ENCODE measurements at places on chromosomes 13 and 19.

DNA sequence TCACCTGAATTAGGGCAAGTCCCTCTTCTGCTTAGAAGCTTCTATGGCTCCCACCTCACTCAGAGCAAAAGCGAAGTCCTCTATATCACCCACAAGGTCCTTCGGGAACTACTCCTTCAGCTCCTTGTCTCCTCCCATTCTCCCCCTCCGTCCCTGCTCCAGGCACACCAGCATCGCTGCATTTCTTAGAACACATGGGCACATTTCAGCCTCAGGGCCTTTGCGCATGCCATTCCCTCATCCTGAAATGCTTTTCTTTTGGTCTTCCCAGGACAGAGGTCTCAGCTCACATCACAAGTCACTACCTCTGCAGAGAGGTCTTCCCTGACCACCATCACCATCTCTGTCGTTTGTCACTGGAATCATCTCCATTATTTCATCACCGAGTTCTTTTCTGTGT is 4.0 kb downstream of the S1PR5 start:
- no peak for DNase-seq

DNA sequence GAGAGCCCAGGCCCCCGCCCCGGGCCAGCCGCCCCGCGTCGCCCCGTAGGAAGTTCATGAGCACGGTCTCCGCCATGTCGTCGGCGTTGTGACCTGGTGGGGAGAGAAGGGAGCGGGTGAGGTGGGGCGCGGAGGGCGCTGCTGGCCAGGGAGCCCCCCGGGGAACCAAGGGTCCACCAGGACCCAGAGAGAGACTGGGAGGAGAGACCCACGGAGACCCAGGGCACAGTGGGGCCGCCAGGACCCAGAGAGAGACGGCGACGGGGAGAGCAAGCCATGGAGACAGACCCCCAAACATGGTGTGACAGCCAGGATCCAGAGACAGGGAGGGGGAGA is 9.2 kb downstream of the CTU1 start:
- no peak for DNase-seq

- DNase-seq = no peak
Observed at GRCh38 chr13:112619730-112620631, 32.0 kb upstream of the TUBGCP3 start.

GRCh38 chr19:943551-944170 is 17.8 kb downstream of the ARID3A start:
- DNase-seq = no peak

GRCh38 chr13:49098198-49098597 is 121.9 kb upstream of the MLNR start:
- DNase-seq = no peak

DNA sequence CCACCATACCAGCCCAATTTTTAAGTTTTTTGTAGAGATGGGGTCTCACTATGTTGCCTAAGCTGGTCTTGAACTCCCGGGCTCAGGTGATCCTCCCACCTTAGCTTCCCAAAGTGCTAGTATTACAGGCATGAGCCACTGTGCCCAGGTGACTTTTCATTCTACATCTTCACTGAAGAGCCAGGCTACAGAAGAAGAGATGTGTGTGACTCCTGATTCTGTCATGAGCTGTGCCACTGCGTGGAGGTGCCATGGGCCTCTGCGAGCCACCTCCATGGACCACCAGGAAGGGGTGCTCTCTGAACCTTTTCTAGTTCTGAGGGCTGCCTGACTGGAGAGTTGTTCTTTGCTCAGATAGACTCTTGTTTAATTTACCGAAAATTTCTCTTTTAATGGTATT is 56.6 kb upstream of the RANBP3 start:
- DNase-seq = no peak

- no peak for DNase-seq
Observed at GRCh38 chr13:85386424-85386823, 412.8 kb downstream of the SLITRK6 start.

GRCh38 chr19:44808463-44809371 is at the start of gene BCAM:
TSS of gene BCAM (plus strand) at chr19:44809103. CDS start at chr19:44809125, 22 bp downstream.
- DNase-seq = no peak

DNA sequence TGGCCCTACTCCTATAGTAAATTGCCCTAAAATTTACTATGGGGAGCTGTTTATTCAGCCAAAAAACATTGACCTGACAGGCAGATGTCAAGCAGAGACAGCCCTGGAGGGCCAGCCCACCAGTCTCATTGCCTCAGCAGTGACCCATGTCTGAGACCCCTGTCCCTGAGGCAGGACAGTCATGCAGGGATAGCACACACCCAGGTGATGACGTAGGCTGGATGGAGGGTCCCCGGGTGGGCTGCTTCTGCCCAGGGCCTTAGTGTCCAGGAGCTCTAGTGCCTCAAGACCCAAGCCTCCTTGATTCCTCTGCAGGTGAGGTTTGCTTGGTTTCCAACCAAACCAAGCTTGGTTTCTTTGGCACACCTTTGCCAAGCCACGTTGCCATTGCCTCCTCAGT is 72.1 kb downstream of the HSPH1 start:
- no peak for DNase-seq

DNA sequence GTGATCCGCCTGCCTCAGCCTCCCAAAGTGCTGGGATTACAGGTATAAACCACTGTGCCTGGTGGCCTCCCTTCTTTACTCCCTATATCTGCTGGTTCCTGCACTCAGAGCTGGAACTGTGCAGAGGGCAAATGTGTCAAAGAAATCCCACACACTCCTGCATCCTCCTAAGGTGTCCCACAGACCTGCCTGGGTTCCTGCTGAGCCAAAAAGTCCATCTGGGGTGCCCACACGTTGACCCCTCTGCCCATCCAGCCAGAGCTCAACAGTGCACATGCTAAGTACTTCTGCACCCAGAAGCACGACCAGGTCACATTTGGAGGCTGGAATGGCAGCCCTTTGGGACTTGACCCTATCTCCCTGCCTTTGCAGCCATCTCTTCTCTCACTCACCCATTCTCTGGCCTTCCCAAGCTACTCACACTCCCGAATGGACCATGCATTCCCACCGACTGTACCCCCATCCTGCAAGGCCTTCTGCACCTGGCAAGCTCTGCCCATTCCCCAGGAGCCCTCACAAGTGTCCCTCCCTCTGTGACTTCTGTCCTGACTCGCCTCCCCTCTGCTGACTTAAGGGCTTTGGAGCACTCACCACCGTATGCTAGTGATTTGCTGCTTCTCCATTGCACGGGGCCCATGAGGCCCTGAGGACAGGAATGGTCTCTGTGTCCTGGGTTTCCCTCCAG is 152.1 kb downstream of the KCTD15 start:
- DNase-seq = no peak

GRCh38 chr13:67469623-67470022 is 239.5 kb upstream of the PCDH9 start:
- no peak for DNase-seq

DNA sequence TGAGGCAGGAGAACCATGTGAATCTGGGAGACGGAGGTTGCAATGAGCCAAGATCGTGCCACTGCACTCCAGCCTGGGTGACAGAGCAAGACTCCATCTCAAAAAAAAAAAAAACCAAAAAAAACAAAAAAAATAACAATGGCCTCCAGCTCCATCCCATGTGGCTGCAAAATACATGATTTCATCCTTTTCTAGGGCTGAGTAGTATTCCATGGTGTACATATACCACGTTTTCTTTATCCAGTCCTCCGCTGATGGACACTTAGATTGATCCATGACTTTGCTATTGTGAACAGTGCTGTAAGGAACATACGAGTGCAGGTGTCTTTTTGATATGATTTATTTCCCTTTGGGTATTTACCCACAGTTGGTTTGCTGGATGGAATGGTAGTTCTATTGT is 20.9 kb upstream of the LSM14A start:
- no peak for DNase-seq

- no peak for DNase-seq
Observed at GRCh38 chr13:22940736-22941135, 240.0 kb upstream of the SGCG start.

DNA sequence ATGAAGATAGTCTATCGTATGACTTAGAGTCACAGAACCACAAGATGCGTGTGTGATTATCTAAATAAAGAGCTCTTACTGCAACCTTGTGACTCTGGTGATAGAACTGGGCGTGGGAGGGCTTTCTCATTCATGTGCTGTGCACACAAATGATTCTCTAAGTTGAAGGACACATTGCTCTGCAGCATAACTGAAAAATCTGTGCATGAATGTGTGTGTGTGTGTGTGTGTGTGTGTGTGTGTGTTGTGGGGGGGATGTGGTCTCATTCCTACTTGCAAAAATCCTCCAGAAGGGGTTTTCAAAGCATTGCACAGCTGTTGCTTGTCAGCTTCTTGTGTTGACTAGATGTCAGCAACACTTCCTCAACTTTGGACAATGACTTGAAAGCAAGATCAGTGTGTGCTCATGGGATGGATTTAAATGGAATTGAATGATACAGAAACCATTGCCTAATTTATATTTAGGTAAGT is 22.4 kb downstream of the LRCH1 start:
- DNase-seq = no peak

DNA sequence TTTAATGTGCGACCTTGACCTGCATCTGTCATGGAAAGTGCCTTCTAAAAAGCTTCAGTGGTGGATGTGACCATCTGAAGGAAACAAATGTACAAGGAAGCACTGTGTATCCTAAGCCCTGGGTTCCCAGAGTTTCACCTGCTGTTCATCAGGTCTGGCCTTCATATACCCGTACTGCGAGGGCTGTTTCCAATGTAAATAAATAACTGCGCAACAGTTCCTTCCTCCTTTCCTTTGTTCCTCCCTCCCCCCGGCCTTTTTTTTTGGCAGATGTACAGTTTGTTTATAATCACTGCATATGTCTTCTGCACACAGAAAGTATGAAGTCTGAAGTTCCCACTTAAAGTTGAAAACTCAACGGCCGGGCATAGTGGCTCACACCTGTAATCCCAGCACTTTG is 5.2 kb downstream of the FAAP24 start:
- DNase-seq = no peak

All from naive thymus-derived CD8-positive, alpha-beta T cell (primary cell).